Activated T-cell treated with anti-CD3 and anti-CD28 coated beads, Interleukin-2, amount 50 U/mL, for 24 hours (primary cell): ENCODE measurements at places on chromosomes 5 and 9.
A peak's percentile ranks its signal among the peaks of the same experiment; 100 is the strongest.

DNA sequence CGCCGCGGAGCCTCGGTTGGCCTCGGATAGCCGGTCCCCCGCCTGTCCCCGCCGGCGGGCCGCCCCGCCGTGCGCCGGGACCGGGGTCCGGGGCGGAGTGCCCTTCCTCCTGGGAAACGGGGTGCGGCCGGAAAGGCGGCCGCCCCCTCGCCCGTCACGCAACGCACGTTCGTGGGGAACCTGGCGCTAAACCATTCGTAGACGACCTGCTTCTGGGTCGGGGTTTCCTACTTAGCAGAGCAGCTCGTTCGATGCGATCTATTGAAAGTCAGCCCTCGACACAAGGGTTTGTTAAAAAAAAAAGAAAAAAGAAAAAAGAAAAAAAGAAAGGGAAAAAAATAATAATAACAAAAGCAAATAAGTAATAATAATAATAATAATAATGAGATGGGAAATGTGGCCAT is 112.8 kb downstream of the GCNT1 start:
- DNase-seq: no peak

GRCh38 chr9:26058111-26058895 is 380.1 kb upstream of the TUSC1 start:
- no peak for DNase-seq

DNA sequence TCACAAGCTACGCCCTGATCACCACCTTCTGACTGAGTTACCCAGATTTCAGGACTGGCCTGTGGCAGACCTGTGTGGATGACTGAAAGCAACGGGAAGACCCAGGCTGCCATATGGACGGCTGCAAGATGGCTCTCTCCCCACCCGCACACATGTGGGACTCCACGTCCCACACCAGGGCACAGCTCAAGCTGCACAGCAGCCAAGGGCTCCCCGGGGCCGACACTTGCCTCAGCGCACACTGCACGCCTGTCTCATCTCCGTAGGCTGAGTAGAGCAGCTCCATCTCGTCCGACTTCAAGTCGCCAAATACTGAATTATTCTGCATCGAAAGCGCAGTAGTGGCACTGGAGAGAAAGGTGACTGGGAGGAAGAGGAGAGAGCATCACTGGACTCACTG is 14.5 kb downstream of the BRD9 start:
- DNase-seq: no peak

DNA sequence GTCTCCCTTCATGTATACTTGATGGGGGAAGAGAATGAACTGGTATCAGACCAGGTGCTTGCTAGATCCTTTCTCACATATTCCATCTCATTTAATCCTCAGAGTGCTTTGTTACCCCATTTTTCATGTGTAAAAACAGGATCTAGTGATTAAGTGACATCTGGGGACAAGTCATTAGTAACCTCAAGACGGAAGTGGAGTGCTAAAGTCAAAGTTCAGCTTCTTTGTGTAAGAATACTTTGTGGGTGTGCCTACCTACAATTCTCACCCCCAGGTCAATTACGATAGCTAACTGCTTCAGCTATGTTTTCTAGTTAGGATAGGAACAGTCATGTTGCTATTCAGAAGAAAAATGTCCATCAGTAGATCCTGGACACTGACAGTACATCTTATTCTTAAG is 3.1 kb upstream of the FAM120AOS start:
- no peak for DNase-seq

GRCh38 chr5:180018347-180019060 is 53.1 kb downstream of the RNF130 start:
- no peak for DNase-seq

DNA sequence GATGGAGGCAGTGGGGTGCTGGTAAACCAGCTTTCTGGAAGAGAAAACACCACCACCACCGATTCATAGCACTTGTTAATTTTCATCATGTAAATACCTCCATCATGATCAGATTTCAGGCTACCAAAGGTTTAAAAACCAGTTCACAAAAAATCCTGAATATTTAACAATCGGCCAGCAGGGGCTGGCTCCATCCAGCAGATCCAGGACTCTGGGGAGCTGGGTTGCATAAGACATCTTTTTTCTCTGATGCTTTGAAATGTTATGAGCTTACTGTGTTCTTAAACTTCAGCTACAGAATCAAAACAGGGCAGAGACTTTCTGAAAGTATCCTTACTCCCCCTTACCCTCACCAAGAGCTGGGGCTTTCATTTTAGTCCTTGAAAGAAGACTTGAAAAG is 14.6 kb upstream of the RNF183 start:
- no peak for DNase-seq

DNA sequence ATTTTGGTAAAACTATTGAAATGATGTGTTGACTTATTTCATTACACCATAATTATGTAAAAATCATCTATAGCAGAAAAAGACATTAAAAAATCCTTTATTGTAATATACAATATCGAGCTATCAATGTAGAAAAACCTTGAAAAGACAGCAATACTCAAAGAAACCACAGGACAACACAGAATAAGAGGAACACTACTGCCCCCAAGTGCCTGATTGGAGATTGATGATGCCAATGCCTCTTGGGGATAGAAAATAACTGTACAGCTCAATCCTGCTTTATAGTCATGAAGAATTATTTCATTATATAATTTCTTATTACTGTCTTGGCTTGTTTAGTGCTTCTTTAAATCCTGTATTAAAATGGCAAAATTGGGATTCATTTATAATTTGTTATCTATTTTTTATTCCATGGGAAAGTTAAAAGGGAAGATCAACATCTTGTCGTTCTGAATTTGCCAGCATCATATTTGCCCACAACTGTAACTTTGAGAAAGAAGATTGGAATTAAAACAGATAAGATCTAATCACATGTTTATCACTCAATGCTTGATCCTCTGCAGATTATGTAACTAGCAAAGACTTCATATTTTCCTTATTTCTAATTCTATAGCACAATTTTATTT is 337.5 kb downstream of the CDH9 start:
- DNase-seq: no peak

DNA sequence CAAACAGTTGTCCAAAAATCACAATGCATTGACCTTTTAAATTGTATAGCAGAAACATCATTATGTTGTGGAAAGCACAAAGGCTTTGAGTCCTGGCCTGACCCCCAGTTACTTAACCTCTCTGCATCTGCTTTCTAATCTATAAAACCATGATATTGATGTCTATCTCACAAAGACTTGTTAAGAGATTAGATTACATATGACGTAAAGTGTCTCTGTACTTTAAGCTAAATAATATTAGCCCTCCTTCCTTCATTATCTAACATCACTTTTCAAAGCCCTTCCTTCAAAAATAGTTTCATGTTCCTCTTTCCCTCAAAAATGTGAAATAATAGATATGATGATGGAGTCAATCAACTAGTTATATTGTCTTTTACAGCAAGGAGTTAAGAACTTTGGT is 3.4 kb downstream of the ADAMTS6 start:
- no peak for DNase-seq

DNA sequence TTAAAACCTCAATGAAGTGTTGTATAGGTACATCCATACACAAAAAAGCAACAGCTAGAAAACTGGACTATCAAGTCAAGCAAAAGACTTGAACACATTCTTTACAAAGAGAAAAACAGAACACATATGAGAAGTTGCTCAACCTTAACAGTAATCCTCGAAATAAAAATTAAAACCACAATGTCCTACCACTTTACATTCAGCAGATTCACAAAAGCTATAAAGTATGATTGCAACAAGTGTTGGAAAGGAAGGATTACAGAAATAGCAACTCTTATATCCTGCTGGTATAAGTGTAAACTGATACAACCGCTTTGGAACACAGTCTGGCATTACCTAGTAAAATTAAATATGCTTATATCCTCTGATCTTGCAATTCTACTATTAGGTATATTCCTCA is 28.5 kb upstream of the GOLGA1 start:
- DNase-seq: no peak

GRCh38 chr5:98490348-98490747 is 283.1 kb upstream of the RGMB start:
- no peak for DNase-seq

DNA sequence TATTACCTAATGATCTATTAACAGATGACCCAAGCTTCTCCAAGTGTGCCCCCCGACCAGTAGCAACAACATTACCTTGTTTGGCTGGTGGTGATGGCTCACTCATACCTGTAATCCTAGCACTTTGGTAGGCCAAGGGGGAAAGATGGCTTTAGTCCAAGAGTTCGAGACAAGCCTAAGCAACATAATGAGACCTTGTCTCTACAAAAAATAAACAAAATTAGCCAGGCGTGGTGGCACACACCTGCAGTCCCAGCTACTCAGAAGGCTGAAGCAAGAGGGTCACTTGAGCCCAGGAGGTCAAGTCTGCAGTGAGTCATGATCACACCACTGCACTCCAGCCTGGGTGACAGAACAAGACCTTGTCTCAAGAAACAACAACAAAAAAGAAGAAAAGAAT is 62.9 kb downstream of the GCNT1 start:
- DNase-seq: no peak

GRCh38 chr9:22005702-22006606 is 3.2 kb downstream of the CDKN2B start:
- DNase-seq: no peak

- no peak for DNase-seq
Observed at GRCh38 chr5:157944077-157944633, 85.2 kb upstream of the CLINT1 start.

DNA sequence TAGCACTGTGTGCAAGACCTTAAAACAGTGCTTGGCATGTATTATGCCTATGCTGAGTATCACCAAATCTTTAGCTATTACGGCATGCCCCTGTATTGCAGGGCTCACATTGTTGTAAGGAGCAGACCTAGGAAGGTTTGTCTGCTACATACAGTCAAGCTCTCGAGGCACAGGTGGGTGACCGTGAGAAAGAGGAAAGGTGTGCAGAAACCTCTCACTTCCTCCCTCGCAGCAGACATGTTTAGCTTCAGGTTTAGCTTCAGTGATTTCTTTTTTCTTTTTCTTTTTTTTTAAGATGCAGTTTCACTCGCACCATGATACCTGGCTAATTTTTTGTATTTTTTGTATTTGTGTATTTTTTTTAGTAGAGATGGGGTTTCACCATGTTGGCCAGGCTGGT is 275.8 kb upstream of the RIOK2 start:
- DNase-seq: no peak

DNA sequence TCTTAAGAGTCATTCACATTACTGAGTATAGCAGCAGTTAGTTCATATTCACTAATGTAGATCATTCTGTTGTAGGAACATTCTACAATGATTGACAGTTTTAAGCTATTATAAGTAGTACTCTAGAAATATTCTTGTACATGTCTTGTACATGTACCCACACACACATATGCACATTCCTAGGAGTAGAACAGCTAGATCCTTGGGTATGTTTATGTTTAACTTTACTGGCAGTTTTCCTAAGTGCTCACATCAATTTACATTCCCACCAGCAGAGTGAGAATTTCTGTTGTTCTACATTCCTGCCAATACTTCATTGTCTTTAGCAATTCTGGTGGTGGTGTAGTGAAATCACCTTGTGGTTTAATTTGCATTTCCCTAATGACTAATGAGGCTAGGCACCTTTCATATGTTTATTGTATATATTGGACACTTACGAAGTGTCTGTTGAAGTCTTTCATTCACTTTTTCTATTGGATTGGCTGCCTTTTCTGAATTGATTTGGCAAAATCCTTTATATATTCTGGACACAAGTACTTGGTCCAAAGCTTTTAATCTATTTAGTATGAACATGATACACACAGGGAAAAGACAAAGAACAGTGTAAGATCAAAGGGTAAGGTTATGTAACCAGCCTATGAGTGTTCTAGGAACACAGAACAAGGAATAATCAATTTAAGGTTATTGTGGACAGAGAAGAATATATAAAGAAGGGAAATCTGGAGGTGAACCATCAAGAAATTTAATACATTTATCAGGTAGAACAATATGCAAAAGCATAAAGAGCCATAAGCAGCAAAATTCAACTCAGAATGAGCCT is 95.6 kb downstream of the MLLT3 start:
- DNase-seq: no peak

GRCh38 chr5:11415751-11416150 is 488.5 kb downstream of the CTNND2 start:
- DNase-seq: no peak

DNA sequence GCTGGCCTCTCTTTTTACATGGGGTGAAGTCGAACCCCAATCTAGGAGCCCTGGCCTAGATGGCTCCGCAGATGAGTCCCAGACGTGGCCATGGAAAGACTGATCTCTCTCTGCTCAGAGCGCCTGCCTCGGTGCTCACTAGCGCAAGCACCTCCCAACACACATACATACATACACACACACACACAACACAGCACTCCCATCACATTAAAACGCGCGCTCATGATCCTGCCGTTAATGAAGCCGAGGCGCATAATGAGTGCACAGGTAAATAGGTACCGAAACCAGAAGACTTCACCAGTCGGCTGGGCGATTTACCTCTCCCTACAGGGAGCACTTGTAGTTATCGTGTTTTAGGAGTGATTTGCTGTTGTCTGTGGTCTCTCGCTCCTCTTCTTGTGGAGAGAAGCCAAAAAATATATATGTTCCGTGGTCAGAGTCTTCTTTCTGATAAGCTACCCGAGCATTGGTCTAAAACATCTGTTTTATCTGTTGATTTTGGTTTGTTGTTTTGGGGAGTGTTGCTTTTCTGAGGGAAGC is 207.7 kb downstream of the MEF2C start:
- DNase-seq: no peak

DNA sequence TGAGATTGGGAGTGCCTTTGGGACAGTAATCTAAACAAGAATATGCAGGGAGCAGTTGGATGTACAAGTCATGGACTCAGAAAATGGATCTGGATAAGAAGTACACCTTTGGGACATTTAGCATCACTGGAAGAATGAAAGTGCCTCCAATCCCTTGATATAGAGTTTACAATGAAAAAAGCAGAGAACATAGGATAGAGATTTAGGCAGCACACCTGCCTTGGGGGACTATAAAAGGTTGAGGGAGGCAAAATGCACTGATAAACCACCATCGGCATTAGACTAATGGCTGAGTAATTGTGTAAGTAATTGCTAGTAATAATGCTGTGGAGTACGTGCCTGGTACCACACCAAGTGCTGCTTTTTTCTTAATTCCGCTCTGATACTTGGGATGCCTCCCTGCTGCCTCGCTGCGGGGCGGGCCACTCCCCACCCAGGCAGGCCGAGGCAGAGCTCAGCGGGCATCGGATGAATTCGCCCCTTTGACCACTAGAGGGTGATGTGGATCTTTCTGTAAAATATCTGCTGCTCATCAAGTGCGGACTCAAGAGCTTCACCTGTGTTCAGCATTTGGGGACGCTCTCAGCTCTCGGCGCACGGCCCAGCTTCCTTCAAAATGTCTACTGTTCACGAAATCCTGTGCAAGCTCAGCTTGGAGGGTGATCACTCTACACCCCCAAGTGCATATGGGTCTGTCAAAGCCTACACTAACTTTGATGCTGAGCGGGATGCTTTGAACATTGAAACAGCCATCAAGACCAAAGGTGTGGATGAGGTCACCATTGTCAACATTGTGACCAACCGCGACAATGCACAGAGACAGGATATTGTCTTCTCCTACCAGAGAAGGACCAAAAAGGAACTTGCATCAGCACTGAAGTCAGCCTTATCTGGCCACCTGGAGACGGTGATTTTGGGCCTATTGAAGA is 99.9 kb downstream of the ANKRD18B start:
- peak; percentile 78 for DNase-seq

- DNase-seq: no peak
Observed at GRCh38 chr5:1021136-1021968, 12.8 kb downstream of the NKD2 start.

GRCh38 chr5:142283304-142283703 is 41.5 kb downstream of the SPRY4 start:
- DNase-seq: no peak
